ENCODE measurements at places on chromosomes 16 and 17.

GRCh38 chr16:11700264-11701029, 32.2 kb downstream of the SNN start:
- DNase-seq, result no peak

GRCh38 chr17:79412886-79413390, 197.9 kb downstream of the RBFOX3 start:
- DNase-seq, result no peak

- no peak for DNase-seq
These were observed 321.8 kb downstream of the HS3ST3B1 start for GRCh38 chr17:14622615-14623101.

- DNase-seq, result no peak
These were observed 5.7 kb downstream of the LLGL1 start for GRCh38 chr17:18231164-18231563.

DNA sequence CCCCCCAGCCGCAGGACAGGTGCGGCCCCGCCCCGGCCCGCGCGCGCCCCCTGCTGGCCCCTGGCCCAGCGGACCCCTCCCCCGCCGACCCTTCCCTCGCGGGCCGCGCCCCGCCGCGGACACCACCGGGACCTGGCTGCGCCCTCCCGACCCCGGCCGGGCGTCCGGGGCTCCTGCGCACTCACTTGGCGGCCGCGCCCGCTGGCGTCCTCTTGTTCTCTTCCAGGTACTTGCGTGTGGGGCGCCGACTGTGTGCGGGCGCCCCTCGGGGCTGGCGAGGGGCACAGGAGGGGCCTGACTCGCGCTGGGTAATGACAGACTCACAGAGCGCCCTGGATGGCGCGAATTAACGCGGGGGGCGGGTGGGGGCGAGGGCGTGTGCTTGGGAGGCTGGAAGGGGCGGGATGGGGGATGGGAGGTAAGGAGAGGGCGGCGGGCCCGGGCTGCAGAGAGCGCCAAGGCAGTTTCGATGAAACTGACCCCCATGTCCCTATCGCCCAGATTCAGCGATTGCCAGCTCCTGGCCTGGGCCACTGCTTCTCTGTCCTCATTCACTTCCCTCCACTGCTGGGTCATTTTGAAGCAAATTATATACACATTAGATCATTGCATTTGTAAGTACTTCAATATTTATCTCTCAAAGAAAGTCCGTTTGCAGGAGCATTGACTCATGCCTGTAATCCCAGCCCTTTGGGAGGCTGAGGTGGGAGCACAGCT, 445 bp upstream of the DBNDD1 start:
- no peak for DNase-seq

- no peak for DNase-seq
These were observed 363.2 kb downstream of the SNX29 start for GRCh38 chr16:12339686-12340085.

DNA sequence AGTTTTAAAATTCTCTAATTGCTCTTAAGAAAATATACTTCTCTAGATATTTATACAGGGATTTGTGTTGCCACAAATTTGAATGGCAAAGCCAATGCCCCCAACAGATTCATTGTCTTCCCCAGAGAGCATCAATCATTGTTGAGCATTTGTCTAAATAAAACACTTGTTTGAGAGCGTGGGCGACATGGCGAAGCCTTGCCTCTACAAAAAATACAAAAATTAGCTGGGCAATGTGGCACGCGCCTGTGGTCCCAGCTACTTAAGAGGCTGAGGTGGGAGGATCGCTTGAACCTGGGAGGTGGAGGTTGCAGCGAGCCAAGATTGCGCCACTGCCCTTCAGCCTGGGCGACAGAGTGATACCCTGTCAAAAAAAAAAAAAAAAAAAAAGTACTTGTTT, 13.4 kb upstream of the SRSF1 start:
- no peak for DNase-seq

GRCh38 chr17:75060434-75061054, 13.5 kb downstream of the KCTD2 start:
- DNase-seq, result no peak

DNA sequence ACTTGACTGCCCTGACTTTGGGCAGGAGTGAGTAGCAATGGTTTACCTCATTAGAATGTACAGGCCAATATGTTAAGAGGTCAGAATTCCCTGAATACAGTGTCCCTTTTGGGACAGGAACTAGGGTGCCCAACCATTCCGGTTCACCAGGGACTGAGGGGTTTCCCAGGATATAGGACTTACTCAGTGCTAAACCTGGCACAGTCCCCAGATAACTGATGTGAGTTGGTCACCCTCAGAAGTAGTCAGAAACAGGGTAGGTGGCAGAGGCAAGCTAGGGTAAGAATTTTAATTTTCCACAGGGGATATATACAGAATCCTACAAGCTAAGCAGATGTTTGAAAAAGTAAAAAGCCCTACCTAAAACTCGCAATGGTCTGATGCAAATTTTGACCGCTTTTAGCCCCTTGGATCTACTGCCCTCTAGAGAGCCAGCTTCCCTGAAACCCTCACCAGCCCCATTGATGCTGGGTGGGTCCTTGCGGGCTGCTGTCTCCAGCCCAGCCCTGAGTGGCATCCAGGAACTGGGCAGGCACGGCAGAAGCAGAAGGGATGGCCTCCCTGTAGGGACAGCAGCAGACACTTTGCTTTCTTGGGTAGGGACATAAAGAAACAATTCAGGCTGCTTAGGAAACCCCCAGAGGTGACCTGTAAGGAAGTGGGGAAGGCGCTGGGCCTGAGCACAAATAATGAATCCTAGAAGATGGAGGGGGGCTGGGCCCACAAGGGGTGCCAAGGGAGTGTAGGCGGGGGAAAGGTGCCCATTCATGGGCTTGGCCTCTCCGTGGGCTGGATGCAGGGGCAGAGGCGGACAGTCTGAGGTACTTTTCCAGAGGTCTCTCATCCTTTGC, 434.8 kb downstream of the SLC39A11 start:
- no peak for DNase-seq

- DNase-seq, result no peak
These were observed 24.3 kb downstream of the TMEM238L start for GRCh38 chr17:10779609-10780008.

GRCh38 chr17:81842725-81843504, 8.1 kb upstream of the PPP1R27 start:
- no peak for DNase-seq

DNA sequence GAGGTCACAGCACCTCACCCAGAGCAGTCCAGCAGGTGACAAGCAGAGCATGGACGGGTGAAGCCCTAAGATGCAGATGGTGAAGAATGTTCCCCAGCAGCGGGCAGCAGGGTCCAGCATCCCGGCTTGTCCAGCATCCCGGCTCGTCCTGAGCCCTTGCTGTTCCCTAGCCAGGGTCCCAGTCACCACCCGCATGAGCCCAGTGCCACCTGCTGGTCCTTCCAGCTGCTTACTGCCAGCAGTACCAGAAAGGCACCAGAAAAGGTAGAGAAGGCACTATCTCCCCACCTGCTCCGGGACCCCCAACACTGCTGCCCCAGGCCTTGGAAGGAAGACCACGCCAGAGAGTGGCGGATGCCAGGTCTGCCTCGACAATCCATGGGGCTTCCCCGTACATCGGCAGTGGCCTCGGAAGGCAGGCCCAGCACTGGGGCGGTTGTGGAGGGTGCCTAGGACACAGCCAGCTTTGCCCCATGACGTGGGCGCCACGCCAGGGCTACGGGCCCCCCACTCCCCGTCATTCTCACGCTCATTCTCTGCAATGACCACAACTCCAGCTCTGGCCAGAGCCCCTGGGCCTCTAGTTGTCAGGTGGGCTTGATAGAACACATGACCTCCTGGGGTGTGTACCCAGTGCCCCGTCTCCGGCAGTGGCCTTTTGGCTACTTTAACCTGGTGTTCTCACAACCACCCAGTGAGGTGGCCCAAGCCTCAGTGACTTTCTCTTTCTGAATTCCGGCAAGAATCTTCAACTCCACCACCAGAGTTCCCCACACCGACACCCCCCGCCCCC, 1.4 kb downstream of the CENPX start:
- DNase-seq, result peak; percentile 49

DNA sequence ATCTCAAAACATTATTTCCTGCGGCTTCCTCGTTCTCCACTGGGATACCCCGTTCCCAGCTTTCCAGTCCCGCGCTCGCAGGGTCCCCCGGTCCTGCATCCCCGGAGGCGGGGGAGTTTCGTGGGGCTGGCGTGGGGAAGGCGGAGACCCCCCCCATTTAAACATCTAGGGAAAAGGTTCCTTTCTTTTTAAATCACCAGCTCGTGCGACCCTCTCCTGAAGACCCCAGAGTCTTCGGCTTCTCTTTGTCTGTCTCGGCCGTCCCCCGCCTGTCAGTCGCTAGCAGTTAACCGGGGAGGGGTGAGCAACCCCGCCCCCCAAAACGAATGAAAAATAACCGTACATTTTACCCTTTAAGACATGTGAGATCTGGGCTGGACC, 473 bp upstream of the IGF2BP1 start:
- DNase-seq, result no peak

DNA sequence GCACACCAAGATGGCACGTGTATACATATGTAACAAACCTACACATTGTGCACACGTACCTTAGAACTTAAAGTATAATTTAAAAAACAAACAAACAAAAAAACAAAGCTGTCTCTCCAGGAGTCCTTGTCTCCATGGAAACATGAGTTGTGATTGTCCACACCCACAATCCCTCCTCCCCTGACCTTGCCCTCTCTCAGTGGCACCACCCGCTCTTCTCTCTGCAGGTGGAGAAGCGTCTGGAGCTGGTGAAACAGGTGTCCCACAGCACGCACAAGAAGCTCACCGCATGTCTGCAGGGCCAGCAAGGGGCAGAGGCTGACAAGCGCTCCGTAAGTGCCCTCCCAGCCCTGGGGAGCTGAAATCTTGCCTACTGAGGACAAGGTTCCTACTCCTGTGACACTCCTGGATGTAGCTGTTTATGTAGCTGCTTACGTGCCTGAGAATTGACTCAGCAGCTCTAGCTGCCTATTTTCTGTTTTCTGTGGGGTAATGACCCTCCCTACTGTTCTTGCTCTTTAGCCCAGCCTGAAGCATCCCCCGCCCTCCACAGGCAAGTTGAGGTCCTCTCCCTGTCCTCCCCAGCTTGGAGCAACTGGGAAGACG, 107.0 kb downstream of the ARHGAP44 start:
- DNase-seq, result no peak

DNA sequence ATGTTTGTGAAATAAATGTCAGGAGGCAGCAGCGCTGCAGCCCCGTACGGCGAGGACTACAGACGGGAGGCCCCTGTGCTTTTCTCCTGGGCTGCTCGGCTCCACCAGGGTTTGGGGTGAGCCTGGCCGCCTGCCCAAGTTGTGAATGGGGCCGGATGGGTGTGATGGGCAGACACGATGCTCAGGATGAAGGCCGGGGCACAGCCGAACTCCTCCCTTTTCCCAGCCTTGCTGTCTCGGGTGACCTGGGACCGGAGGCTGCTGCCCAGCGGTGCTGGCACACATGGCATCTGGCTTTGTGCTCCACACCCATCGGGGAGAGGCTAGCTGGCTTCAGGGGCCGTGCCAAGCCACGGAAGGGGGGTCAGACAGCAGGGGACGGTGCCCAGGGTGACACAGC, 34.2 kb upstream of the ZFPM1 start:
- no peak for DNase-seq

- DNase-seq, result no peak
These were observed 33.0 kb downstream of the IL4R start for GRCh38 chr16:27346819-27347218.

GRCh38 chr17:55161935-55162555, 102.7 kb upstream of the HLF start:
- DNase-seq, result no peak

- no peak for DNase-seq
These were observed 25.3 kb upstream of the TRPV3 start for GRCh38 chr17:3582915-3583314.

- DNase-seq, result no peak
These were observed 120.2 kb upstream of the SALL1 start for GRCh38 chr16:51271156-51271701.

- peak; percentile 51 for DNase-seq
These were observed 977 bp upstream of the ZNF778 start for GRCh38 chr16:89216315-89217137.

DNA sequence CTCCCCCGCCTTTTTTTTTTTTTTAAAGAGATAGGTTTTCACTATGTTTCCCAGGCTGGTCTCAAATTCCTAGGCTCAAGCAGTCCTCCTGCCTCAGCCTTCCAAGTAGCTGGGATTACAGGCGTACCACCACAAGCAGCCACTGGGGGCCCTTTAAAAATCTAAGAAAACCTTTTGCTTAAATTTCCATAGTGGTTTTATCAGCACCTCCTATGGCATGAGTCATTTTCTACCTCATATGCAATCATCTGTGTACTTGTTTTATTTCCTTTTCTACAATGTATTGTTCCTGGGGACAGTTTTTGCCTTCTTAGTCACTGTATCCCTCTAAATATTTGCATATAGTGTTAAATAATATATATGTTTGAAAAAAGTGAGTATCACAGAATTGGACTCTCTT, 29.2 kb downstream of the GNA13 start:
- DNase-seq, result no peak

DNA sequence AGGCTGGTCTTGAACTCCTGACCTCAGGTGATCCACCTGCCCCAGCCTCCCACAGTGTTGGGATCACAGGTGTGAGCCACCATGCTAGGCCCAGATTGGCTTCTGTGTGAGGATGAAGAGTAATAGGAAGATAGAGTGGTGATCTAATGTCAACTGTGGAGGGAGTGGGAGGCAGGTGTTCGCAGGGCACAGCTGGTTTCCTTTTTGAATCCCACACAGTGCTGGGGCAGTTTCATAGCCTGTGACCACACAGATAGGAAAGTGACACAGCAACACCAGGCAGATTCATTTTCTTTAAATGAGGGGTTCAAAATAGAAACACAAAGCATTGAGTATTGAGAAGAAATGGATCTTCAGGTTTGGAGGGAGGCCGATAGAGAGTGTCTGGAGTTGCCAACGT, 540.3 kb downstream of the WWOX start:
- no peak for DNase-seq

DNA sequence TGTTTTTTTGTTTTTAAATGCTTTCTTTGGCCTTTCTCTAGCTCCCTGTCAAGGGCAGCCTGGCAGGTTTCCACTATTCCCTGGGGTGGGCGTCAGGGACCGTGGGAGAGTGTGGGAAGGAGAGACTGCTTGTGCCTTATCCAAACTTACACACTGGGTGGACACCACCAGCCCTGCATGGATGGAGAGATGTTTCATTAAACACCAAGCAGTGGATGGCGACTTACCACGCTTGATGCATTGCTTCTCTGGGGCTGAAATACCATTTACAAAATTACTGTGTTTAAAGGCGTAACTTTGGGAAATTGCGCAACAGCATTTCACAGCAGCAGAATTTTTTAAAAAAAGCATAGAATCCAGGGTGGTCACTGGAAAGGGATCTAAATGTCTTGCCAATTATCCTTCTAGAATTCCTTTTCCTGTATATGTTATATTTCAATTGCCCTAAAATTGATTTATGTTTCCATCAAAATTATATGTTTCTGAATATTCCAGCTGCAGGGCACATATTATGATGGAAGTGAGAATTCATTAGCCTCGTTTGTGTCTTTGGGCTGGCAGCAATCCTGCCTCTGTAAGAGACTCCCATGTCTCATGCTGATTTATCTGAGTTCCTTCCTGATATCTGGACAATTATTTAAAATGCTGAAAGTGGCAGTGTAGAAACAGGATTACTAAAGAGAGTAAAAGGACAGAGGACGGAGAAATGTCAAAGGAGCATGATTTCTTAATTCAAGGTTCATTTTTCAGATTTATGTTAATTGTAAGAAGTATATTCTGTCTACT, 247.3 kb downstream of the GRIN2A start:
- no peak for DNase-seq
